SK-N-MC (cell line): ENCODE measurements at places on chromosomes 3 and 15.
A peak's percentile ranks its signal among the peaks of the same experiment; 100 is the strongest.

- DNase-seq = no peak
Observed at GRCh38 chr15:64687688-64688087, 87.7 kb downstream of the RBPMS2 start.

DNA sequence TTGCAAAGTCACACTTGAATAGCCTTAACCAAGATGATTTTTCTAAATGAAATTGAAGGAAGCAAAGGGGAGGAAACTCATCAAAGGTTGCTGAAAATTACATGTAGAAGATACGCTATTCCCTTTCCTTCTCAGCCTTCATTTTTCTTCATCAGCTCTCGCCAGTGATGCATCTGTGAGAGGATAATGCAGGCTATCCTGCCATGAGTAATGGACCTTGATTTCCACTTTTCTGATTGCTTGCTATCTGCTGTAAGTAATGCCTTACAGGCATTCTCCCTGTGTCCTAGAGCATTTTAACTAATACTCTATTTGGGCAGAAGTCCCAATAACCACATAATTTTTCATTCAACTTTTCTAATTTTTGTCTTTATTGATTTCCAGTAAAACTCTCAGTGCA is 162.6 kb downstream of the BBX start:
- no peak for DNase-seq

DNA sequence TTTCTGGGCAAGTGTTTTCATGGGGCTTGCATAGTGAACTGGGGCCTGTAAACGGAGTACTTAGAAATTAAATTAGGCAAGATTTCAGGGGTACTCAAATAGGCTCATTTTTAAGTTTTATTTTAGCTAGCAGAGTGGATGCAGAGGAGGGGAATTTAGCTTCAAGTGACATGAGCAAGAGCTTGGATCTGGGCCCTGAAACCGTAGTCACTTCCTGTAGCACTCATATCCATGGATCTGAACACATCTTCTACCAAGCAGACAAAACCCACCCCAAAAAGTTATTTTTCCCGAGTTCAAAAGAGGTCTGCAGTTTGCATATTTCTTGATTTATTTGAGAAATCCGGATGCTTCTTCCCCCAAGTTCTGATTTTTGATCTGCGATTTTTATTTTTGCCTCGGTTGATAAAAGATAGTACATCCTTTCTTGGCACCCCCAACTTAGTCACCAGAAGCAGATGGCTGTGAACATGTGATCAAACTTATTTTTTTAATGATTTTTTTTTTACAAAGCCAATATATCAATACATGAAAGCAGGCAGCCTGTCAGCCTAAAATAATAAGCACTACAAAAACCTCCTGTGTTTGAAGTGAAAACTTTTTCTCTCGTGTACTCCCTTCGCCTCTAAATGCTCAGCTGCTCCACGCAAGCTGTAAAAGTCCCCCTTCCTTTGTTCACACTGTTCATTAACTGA is 36.6 kb upstream of the STT3B start:
- DNase-seq = no peak

- DNase-seq = peak; percentile 74
Observed at GRCh38 chr3:143975554-143976152, 4.0 kb downstream of the DIPK2A start.

GRCh38 chr15:67823314-67824196 is 1.8 kb upstream of the SKOR1 start:
- DNase-seq = no peak
